ENCODE measurements at places on chromosomes 6 and 20.

GRCh38 chr20:33463332-33464101 lies 20.0 kb upstream of the SNTA1 start:
- DNase-seq = no peak

GRCh38 chr6:32983964-32984621 lies 15.7 kb downstream of the BRD2 start:
- no peak for DNase-seq

DNA sequence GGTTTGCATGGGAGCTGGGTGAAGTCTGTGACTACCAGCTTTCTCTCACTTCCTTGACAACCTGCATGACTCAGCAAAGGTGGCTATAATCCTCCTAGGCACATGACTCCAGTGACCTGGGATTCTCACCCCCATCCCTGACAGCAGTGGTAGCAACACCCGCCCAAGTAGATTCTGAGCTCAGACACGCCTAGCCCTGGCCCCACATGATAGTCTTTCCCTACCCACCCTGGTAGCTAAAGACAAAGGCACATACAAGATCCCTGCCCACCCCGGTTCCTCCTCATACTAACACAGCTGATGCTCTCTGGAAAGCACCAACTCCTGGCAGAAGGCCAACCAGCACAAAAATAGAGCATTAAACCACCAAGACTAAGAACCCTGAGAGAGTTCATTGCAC lies 25.9 kb upstream of the CRISP1 start:
- no peak for DNase-seq

DNA sequence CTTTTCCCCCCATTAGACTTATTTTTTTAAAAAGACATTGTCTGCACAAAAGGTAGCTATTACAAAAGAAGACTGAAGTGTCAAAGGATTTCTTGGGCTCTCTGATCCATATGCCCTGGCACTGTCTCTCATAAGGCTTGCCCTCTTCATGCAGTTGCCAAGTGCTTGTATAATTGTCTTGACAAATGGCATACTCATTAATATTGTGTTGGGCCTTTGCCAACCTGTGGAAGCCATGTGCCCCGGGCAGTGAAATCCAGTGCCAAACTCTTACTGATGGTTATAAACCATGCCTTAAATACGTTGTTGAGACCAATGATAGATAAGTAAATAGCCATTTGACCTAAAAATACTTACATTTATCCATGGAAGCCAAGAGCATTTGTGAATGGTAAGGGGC lies 98.1 kb downstream of the FARS2 start:
- DNase-seq = no peak

- DNase-seq = no peak
These were observed 86.8 kb downstream of the NCR2 start for GRCh38 chr6:41422161-41422560.

GRCh38 chr6:115120391-115120790 lies 777.6 kb upstream of the HS3ST5 start:
- DNase-seq = no peak

DNA sequence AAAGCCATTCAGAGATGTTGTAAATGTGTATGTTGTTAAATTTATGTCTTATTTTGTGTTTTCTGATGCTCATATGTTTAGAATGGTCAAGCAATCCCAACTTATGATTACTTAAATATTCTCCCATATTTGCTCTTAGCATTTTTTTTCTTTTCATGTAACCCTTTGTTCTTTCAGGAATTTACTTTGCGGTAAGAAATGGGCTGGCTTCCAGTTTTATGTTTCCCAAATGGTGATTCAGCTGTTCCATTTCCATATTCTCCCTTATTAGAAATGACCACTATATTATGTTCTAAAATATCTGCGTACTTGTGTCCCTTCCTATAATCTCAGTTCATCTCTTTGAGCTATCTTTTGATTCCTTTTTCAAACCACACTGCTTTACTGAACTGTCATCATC lies 113.7 kb downstream of the CDH26 start:
- DNase-seq = no peak

DNA sequence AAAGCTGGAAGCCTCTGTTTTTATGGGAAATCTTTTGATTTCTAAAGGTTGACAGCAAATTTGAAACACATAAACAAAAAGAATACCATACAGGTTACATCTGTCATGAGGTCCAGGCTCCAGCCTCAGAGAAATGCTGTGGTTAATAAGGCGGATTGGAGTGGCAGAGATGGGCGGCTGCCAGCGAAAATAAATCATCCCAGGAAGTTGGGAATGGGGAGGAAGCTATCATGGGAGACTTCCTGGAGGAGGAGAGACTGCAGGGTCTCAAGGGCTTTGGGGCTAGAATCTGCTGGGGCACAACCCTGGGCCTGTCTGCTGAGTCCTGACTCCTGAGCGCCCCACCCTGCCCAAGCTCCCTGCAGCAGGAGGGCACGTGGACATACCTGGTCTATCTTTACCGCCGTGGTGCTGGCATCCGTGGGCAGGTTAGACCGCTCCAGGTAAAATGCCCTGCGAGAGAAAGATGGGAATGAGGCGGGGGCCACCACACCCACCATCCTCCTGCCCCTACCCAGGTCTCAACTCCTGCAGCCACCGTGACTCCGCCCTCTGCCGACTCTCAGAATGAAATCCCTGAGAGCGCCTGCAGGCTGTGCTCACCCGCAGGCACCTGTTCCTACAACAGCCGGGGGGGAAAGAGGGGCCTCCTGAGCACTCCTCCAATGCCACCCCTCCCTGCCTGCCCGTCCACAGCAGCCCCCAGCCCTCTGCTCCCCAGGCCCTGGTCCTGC lies 197.3 kb downstream of the PREX1 start:
- no peak for DNase-seq

GRCh38 chr6:158837684-158838625 lies 18.8 kb upstream of the EZR start:
- no peak for DNase-seq

- no peak for DNase-seq
These were observed 497.5 kb downstream of the UTRN start for GRCh38 chr6:144782634-144783033.

DNA sequence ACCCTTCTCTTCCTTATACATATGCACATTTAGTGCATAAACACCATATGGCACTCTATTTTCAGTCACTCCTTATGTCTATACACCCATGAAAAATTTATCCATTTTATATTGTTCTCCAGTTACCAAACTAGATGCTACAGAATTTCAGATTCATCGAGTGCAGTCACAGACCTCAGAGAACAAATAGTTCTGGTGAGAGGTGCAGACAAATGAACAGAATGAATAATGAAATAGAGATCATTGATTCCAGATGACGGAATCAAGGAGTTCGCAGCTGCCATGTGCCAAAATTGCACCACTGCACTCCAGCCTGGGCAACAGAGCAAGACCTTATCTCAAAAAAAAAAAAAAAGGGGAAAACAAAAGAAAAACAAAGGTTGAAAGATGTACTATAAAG lies 214.8 kb upstream of the CEP162 start:
- DNase-seq = no peak

DNA sequence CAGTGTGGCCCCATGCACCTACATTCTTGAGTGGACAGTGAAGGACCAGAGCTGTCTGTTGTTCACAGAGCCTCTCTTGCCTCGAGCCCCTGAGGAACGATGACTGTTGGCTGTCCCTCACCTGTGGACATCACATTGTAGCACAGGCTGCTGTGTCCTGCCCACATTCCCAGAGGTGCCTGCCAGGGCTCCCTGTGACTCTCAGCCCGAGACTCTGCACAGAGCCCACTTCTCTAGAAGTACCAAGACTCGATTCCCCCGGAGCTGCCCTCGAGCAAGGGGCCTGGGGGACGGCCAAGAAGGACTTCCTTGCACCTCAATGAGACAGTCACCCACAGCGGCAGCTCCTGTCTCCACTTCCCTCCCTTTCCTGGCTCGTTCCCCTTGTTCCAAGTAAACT lies 28.6 kb upstream of the DLGAP4 start:
- no peak for DNase-seq

DNA sequence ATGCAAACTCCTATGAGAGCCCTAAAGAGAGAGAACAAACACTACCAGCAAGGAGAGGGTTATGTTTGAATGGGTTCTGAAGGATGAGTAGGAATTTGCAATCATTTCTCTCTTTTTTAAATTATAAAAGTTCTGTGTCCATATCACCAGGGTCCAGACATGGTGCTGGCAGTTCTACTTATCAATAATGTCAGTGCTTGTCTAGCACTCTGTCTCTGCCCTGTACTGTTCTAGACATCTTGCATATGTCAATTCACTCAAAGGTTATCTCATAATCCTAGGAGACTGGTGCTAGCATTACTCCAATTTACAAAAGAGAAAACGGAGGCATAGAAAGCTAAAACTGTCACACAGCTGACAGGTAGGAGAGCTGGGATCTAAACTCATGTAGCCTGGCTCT lies 101.3 kb downstream of the VEGFA start:
- DNase-seq = no peak

DNA sequence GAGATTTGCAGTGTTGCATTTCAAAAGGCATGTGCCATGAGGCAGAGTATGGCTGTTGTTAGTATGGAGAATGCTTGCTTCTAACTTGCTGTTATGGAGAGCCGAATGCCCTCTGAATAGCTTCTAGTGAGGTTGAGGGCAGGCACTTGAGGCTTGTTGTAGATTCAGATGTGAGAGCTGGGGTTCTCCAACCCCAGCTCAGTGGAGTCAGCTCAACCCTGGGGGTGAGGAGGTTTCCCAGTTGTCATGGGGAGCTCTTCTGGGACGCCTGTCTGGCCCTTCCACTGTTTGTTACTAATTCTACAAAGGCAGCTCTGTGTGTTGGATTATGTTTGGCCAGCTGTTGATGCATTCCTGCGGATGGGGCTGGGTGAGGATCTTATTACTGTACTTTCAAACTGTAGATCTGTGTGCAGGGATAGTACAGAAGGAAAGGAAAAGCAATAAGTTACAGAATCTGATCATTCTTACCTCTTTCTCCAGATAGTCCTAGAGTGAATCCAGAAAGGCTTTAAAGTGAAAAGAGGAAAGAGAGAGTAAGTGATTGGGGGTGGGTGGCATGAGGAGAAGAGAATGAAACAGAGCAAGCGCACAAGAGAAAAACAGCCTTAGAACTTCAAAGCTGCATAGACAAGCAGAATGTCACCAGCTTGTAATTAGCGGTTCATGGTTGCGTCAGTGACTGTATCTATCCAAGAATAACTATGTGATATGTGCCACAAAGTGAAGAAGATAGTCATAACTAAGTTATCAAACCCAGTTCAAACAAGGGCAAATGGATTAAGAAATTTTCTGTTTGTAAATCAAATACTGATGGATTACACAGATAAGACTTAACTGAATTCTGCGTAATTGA lies 148.7 kb downstream of the PRL start:
- no peak for DNase-seq

GRCh38 chr6:340186-340955 lies 48.1 kb downstream of the DUSP22 start:
- DNase-seq = no peak

DNA sequence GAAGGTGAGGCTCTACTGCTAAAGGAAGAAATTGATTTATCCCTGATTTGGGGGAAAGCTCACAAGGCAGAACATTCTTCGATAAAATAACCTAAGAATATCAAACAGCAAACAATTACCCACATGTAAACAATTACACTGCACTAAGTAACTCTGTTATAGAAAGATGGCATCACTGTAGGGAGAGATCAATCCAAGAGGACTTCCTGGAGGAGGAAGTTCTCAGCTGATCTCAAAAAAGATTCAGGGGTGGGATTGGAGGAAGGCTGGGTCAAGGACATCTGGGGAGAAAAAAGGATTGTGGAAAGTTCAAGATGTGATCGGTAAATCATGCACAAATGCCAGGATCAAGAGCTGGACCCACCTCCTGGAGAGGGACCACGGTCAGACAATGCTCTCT lies 361.0 kb upstream of the SULF2 start:
- DNase-seq = no peak

GRCh38 chr20:56808732-56809131 lies 179.6 kb downstream of the TFAP2C start:
- DNase-seq = no peak

GRCh38 chr6:113925378-113925777 lies 45.6 kb downstream of the HDAC2 start:
- no peak for DNase-seq

DNA sequence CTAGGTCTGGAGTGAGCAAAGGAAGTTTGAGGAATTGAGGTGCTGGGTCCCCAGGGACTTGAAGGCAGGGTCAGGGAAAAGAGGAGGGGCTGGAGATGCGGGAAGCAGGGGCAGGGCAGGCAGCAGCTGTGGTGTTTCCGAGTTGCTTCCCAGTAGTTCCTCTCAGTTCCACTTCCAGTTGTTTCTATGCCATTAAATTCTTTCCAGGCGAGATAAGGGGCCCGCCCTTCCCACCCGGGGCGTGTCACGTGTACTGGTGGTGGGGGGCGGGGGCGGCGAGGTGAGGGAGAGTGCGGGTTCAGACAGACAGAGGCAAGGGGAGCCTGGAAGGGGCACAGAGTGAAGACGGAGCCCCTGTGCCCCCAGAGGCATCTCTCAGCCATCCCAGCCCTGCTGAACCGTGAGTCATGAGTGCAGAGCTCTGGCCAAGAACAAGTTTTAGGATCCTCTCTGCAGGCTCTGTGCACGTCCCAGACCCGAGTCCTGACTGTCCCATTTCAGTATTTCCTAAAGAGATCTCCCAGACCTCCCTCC lies 977 bp downstream of the TNXB start:
- no peak for DNase-seq

- no peak for DNase-seq
These were observed 107.7 kb downstream of the JPH2 start for GRCh38 chr20:44079291-44079690.

GRCh38 chr6:82506526-82506925 lies 142.9 kb downstream of the TPBG start:
- DNase-seq = peak; percentile 30

- DNase-seq = no peak
These were observed 861 bp upstream of the HLA-A start for GRCh38 chr6:29941471-29941870.

- no peak for DNase-seq
These were observed 19.7 kb downstream of the SLC17A4 start for GRCh38 chr6:25774120-25774715.

GRCh38 chr6:39092124-39092523 lies 22.9 kb downstream of the SAYSD1 start:
- no peak for DNase-seq

DNA sequence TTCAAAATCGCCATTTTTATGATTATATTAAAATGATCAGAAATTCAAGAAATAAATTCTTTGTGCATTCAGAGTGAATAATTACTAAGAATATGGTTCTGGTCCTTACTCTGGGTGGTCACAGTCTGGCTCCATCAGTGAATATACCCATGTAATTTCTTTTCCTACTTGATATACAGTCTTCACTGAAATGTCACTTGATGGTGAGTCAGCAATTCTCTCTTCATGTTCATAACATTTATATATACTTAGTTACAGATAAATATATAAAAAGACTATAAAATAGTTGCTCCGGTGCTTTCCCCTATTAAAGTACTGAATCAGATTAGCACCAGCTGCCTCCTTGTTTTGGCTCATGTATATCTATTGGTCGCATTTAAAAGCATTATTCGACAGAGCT lies 56.4 kb upstream of the MTRF1L start:
- DNase-seq = no peak

- DNase-seq = peak; percentile 24
These were observed 664.8 kb upstream of the MMS22L start for GRCh38 chr6:97947841-97948240.
